ENCODE measurements at places on chromosomes 5 and 9.

GRCh38 chr9:110157823-110158664 is 49.9 kb downstream of the C9orf152 start:
- DNase-seq, result peak; percentile 16

DNA sequence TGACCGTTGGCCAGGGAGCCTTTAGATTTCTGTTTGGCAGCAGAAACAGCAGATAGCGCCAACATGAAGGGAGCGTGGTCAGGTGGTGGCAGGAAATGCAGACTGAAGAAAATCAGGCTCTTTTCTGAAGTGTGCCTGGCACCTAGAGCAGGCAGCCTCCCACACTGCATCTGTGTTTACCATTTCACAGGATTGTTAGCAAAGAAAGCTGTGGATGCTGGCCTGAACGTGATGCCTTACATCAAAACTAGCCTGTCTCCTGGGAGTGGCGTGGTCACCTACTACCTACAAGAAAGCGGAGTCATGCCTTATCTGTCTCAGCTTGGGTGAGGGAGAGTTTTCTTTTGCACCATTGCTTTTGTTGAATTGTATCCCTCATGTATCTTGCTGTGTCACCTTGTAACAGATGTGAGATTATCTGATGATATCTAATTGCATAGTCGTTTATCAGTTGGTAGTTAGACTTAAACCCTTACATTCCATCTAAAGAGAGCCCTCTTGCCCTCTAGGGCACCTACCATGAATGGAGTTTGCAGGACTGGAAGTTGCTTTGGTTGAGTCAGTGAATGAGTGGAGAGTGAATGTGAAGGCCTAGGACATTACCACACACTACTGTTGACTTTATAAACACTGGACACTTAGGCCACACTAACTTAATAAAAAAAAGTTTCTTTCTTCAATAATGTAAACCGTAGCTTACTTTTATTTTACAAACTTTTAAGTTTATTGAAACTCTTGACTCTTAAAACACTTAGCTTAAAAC is 42.8 kb downstream of the ACO1 start:
- DNase-seq, result no peak

DNA sequence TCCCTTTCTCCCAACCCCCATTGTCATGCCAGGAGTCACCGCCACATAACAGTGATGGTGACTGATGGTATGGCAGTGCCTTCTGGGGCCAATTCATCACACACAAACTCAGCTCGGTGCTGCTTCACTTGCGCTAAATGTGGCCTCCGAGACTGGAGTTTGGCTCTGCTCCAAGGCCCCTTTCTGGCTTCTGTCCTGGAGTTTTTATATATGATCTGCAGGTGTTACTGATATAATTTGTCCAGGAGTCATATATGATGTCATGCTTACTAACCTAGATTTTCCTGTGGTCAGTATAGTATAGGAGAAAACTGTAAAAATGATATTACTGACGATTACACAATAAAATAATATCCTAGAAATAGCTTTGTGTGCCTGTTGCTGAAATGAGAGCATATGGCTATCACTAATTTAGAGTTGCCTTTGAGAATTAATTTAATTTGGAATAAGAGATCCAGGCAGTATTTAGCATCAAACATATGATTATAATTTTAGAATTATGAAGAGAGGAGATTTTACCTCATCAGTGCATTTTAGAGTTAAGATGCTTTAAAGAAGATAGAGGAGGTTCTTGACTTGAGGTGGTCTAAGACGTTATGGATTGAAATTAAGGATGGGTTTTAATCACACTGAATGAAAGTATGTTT is 334.1 kb upstream of the CD180 start:
- peak; percentile 50 for DNase-seq

DNA sequence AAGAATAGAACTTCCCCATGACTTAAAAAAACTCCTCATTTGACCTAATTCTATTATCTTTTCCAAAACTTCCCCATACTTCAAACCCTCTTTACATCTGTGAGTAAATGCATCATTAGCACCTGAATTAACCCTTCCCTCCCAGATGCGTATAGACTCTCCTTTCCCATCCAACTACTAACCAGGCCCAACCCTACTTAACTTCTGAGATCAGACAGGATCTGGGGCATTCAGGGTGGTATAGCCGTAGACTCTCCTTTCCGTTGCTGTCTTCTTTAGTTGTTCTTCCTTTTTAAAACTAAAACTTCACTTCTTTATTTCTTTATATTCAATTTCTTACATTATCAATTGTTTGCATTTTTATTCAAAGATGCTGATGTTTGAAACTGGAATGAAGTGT is 165.2 kb downstream of the SLCO4C1 start:
- DNase-seq, result no peak

GRCh38 chr5:100676817-100677631 is 141.8 kb downstream of the FAM174A start:
- DNase-seq, result peak; percentile 77

DNA sequence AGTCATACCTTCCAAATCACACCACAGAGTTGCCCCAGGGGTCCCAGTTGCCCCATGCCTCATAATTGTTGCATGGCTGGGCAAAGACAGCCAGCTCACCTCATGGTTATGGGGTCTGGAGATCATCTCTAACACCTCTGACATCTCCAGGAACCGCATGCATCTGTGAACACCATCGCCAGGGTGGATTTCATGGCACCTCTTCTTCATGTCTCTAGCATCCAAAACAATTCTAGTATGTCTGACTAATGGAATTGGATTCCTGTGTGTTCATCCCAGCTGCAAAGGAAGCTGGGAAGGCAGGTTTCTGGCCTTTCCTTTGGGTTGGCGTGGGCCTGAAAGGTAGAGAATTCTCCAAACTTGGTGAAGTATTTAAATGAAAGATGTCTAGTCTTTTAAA is 122.3 kb upstream of the ABCA1 start:
- no peak for DNase-seq

DNA sequence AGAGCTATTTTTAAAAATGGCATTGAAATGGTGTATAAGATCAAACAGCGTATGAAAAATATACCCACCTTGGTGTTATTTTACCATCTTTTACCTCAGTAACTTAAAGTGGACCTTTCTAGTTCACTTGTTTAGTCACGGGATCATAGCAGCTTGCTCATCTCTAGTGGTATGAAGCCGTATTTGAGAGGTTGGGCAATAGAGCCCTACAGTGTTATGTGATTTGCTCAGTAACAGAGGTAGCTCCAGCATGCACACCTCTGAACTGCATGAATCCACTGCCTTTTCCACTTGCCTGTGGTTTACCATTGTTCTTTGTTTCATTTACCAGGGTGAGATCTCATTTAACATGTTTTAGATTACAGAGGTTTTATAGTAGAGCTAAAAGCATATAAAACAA is 134.4 kb downstream of the ATG10 start:
- DNase-seq, result no peak

- DNase-seq, result no peak
Observed at GRCh38 chr9:72509053-72509452, 12.4 kb upstream of the TMC1 start.

DNA sequence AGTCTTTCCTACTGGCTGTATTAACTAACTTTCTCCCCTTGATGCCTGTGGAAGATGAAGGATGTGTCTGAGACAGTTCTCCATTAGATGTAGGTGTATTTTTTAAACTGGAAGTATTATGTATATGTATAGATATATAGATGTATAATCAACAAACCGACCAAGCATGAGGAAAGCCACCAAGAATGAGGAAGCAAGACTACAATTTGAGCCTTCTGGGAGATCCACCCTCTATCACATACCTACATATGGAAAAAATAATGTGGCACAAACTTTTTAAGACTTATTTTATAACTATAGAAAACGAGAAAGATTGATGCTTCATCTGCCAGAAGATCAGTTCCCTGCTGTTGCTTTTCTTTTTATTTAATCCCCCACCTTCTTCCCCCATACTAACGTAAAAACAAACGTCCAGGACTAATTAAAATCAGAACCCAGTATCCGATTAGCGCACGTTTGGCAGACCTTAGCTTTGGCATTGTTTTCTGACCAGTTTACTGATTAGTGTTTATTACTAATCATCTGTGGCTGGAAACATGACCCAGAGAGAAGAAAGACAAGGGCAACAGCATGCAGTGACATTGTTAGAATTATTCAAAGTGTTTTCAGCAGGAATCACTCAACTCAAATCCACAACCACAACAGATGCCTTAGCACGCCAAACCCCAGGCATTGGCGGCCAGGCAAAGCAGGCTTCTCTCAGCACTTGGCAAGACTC is 490.2 kb downstream of the EBF1 start:
- DNase-seq, result no peak

DNA sequence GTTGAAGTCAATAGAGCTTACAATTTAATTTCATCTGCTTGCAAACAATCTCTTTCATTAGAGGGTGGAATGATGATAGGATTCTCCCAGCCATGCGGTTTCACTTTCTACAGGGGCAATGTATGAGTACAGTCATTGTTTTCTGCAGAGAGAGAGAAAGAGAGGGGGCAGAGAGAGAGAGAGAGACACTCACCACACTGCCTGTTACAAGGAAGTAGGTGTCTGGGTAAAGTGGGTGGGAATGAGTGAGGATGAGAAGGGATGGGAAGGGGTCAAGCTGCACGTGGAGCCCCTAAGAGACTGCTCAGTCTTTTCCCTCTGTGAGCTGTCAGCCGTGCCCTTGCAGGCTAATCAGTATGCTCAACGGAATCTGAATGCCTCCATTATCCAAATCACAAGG is 454.3 kb downstream of the KDM4C start:
- DNase-seq, result no peak

GRCh38 chr9:27339661-27340284 is 42.8 kb upstream of the EQTN start:
- DNase-seq, result no peak

GRCh38 chr9:134412298-134412711 is 86.0 kb downstream of the RXRA start:
- DNase-seq, result peak; percentile 29

- no peak for DNase-seq
Observed at GRCh38 chr5:77498952-77499351, 6.8 kb upstream of the WDR41 start.

DNA sequence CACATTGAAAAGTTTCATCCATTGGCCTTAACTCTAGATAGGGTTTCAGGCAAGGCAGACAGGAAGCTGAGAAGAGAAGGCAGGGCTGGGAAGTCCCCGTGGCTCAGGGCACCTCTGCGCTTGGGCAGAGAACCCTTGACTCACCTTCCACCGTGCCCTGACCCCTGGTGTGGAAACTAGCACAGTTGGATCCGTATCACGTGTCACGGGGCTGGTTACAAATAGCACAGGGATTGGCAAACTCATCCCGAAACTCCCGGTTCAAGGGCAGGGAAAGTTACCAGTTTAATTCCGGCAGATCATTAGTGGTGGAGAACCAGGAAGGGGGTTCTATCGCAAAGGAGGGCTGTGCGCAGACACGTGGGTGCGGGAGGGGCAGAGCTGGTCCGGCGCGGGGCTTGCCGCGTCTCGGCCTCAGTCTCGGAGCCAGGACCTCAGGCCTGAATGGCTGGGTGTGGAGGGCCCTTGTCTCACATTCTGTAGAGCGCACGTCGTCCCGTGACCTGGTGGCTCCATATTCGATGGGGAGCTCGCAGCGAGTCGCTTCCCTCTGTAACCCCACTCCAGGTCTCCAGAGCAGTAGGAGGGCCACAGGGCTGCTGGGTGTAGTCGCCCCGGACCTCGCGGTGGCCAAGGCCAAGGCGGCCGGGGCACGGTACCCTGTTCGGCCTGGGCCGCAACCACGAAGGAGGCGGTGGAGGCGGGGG is 771 bp upstream of the TMEM171 start:
- DNase-seq, result no peak

- DNase-seq, result no peak
Observed at GRCh38 chr9:33125871-33126823, 41.0 kb downstream of the B4GALT1 start.

DNA sequence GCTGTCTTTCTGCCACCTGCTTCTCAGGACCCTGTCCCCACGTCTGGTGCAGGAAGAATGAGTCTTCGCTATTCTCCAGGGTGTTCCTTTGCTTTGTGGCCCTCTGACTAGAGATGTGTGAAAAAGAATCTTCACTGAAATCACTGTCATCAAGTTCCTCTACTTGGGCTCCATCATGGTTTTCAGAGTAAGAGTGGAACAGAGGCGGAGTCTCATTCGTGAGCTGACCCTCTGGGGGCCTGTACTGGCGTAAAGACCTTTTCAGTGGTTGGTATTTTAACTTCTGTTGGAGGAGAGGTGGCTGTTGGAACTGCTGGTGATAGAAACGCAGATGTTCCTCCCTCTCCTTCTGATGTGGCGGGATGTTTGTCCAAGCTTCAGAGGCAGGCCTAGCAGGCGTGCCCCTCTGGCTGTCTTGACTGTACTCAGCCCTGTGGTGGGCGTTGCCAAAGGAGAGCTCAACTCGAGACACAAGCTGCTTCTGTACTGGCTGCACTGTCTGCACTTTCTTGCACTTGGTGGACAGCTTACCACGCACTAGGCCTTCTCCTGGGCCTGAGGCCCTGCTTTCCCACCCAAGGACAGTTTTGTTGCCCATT is 72.0 kb downstream of the KIF24 start:
- no peak for DNase-seq

GRCh38 chr5:129445379-129445778 is 14.7 kb upstream of the ADAMTS19 start:
- DNase-seq, result no peak

DNA sequence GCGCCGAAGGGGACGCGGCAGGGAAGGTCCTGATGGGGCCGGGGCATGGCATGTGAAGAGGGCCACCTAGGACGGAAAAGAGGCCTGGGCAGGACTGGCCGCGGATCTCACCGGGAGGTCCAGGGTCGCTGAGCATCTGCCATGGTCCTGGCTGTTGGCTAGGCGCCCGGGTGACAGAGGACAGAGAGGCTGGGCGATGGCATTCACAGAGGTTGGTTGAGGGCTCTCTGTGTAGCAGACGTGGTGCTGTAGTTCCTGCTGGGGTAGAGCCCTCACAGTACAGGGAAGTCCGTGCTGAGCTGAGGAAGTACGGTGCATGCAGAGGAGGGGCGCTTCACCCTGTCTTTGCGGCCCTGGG is 427 bp downstream of the PCYOX1L start:
- DNase-seq, result peak; percentile 22

DNA sequence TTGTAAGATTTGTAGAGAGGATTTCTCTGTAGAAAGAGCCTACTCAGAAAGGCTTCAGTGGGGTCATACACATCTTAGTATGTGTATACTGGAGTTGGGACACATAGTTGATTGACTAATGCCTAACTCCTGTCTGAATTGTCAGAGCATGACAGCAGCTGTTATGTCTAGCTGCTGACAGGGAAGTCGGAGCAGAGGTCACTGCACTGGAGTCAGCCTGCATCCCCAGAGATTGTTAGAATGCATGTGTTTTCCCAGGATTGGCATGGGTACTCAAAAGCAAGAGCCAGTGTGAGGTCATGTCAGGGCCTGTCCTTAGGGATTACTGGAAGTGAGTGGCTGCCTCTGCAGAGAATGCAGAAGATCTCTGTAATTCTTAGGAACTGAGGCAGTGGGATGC is 82.7 kb downstream of the ITGA1 start:
- no peak for DNase-seq

DNA sequence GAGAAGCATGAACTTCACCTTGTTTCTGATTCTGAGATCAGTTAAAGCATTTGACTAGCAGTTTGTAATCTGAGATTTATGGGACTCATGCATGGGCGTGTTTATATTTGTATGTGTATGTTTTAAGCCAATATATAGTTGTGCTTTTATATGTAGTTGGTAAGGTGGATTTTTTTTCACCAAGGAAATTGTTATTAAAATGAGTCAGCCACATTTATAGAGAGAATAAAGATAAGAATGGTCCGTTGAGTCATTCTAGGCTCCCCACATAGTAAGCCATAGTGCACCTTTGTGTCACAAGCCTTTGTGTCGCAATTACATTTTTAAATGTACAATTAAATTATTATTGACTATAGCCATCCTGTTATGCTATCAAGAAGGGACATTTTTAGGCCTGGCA is 89.0 kb downstream of the NLN start:
- DNase-seq, result no peak

All from DMS79 treated with DMSO at 0.1 percent for 48 hours (cell line).